Esophagus (tissue), 2 donors: ENCODE measurements at places on chromosomes 11 and 22. TPM values are rescaled to one million over a fixed set of nuclear protein-coding genes. Genes with fewer than 3 reads are reported as not detected.

MPZL3 gene
- 34.1 TPM for polyA plus RNA-seq

OR8G5 gene
- polyA plus RNA-seq: not detected

TRIM29 gene
- polyA plus RNA-seq: 943 TPM

SCGB1A1 gene
- polyA plus RNA-seq: 5.5 TPM

GPR83 gene
- 0.01 TPM for polyA plus RNA-seq

FAM118A gene
- 44.4 TPM for polyA plus RNA-seq

SAMM50 gene
- polyA plus RNA-seq: 8.6 TPM

PKNOX2 gene
- polyA plus RNA-seq: 0.43 TPM

BLID gene
- polyA plus RNA-seq: not detected
